ENCODE measurements at places on chromosomes 2 and 18. TPM values are rescaled to one million over a fixed set of nuclear protein-coding genes. Genes with fewer than 3 reads are reported as not detected.

DNA sequence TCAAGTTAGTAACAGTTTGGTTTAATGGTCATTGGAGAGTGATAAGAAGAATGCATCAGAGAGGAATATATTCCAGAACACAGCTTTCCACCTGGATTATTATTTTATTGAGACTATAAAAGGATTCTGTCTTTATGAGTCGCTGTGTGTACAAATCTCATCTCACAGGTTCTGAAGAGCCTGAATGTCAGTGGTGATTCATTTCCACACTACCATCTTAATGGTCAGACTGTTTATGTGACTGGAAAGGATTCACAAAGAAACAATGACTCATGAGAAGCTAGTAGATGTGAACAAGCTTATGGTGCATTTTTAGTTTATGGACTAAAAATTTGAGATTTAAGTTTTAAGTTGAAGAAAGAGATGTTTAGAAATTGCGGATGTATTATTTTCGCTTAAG is 685.4 kb upstream of the NRXN1 start:
- no peak for DNase-seq

DNA sequence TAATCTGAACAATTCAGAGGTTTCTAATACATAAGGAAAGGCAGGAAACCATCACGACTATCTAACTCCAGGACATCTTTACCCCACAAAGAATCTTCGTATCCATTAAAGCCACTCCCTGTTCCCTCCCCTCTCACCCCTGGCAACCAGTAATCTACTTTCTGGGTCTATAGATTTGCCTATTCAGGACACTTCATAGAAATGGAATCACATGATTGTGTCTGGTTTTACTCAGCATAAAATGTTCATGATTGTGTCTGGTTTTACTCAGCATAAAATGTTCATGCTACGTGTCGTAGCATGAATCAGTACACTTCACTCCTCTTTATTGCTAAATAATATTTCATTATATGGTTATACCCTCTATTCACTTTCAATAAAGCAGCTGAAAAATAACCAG is 11.6 kb downstream of the FECH start:
- no peak for DNase-seq

TAF4B gene
- 3.7 TPM for total RNA-seq

- DNase-seq: no peak
Observed at GRCh38 chr2:151657667-151658076, 76.6 kb downstream of the NEB start.

FOXI3 gene
- not detected for total RNA-seq

DNA sequence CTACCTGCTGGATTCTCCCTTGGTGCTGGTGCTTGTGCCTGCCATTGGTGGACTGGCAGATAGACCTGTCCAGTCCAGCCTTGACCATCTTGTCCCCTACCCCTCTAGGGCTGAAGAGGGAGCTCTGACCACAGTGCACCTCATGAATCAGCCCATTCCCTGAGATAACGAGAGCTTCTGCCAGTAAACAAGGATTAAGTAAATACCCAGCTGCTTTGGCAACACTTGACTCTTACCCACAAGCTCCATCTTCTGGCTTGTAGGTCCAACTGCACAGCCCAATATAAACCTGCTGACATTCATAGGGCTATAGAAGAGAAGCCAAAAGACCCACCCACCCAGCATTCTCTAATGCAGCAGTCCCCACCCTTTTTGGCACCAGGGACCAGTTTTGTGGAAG is 186.4 kb downstream of the PIK3C3 start:
- no peak for DNase-seq

GRCh38 chr18:41870817-41871216 is 84.2 kb upstream of the PIK3C3 start:
- DNase-seq: no peak

ITGA4 gene
- 18.9 TPM for total RNA-seq

DNA sequence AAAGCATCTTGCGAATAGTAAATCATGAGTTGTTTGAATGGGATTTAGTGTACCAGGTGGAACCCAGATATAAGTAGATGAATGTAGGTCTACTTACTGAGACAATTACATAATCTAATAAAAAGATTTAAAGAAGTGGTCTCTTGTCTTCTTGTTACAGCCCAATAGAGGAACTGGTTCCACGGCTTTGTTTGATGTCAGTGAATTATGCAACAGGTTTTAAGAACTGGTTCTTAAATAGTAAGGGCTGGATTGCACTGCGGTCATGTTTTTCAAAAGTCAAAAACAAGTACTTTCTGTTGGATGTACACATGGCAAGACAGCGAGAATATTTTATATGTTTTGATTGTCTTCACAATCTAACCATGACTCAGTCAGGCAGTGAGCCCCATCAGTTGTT is 15.4 kb upstream of the SLC9A2 start:
- DNase-seq: no peak

GRCh38 chr2:46351750-46352138 is 54.5 kb downstream of the EPAS1 start:
- DNase-seq: no peak

DNA sequence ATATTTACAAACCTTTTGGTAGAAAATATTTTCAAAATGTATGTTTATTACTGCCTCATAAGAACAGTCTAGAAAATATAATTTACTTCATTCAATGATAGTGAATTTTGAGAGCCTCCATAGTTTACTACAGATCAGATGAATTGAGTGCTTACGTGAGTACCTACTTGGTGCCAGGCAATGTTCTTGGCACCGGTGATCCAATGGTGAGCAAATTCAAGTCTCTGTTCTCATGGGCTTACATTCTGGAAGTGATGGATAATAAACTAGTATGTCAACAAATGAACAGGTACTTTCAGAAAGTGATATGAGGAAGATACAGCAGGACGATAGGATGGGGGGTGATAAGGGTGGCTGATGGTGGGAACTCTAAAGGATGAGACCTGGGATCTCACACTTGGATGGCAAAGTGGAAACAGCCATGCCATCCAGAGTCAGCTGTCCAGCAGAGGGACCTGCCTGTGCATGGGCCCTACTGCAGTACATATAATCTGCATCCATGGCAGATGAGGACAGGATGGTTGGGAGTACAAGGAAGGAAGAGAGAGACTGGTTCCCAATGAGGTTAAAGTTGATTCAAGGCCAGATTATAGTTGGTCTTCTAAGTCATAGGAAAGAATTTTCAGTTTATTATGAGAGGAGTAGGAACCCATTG is 277.0 kb downstream of the NEDD4L start:
- DNase-seq: no peak

DNA sequence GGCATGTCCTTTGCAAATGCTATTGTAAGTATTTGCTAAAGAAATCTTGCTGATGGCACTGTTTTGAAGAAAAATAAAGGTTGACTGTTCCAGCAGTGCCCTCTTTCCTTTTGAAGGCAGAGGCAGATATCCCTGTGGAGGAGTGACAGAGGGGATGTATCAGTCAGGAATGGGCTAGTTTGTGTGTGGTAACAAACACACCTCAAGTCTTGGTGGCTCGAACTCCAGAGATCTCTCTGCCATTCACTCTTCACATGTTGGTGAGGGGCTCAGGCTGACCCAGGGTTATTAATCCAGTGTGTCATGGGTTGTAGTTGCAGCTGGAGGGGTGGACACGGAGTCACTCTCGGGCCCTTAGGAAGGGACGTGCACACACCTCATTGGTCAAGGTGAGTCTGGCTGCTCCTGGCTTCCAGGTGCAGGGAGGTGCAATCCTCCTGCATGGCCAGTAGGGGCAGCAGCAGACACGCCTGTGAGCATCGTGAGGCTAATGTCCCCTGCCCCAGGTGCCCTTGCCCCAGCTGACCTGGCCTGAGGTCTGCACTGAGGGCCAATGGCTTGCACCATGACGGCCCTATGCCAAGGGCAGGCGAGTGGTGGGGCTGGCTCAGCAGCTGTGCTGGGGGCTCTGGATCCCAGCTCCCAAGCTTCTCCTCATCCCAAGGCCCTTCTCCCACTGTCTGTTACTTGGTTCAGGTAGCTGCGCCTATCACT is 146.5 kb downstream of the ASB1 start:
- DNase-seq: no peak

NDUFB3 gene
- 240 TPM for total RNA-seq

DNA sequence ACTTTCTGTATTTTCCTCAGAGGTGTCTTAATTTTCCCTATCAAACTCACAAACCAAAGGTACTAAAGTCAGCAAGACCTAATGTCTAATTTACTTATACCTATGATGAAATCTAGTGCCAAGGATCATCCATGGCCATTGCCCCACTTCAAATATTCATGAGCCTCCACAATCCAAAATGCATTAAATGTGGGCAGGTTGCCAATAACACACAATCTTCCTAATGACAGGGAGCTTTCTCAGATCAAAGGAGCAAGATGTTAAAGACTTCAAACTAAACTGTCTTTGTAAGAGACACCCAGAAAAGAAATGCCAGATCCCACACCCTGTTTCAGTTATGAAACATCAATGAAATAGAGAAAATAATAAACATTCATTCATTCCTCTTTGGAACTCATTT is 143.2 kb downstream of the TMEFF2 start:
- no peak for DNase-seq

- DNase-seq: no peak
Observed at GRCh38 chr2:235523021-235523420, 29.2 kb downstream of the AGAP1 start.

IRS1 gene
- 5.6 TPM for total RNA-seq

TIGD1 gene
- 6.7 TPM for total RNA-seq

GRCh38 chr18:40577239-40577980 is 1377.6 kb upstream of the PIK3C3 start:
- DNase-seq: no peak
